ENCODE measurements at places on chromosomes 6 and 20. TPM values are rescaled to one million over a fixed set of nuclear protein-coding genes. Genes with fewer than 3 reads are reported as not detected.

Gene SEMG1
- total RNA-seq, result not detected

Gene DDAH2
- 19.8 TPM for total RNA-seq

Gene LBP
- not detected for total RNA-seq

Gene HLA-DOA
- not detected for total RNA-seq

Gene C6orf163
- total RNA-seq, result 3.2 TPM

Gene CCHCR1
- total RNA-seq, result 12.5 TPM

Gene FAM83D
- 0.78 TPM for total RNA-seq

Gene EPPIN
- total RNA-seq, result not detected

Gene C20orf141
- not detected for total RNA-seq

Gene MUC21
- total RNA-seq, result not detected

Gene WFDC10B
- total RNA-seq, result not detected

Gene SOX4
- total RNA-seq, result 81.7 TPM

Gene C20orf96
- 2.5 TPM for total RNA-seq
